Esophagus squamous epithelium (tissue), 5 donors: ENCODE measurements at places on chromosomes 11 and 22.
A peak's percentile ranks its signal among the peaks of the same experiment; 100 is the strongest.

DNA sequence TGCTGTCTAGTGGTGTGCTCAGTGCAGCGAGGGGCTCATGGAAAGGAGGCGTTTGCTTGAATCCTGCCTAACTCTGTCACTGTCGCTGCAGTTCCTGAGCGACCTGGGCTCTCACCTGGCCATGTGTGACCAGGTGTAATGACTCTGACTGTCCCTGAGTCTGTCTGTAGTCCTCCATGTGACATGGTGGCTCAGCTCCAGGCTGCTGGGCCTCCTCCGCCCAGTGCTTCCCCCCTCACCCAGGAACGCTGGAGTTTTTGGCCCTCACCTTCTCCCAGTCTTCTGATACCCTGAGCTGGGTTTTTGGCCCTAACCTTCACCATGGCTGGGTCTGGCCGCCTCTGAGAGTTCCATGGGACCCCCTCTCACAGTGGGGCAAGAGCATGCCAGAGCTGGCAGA lies 20.3 kb downstream of the MICALL1 start:
- H3K27me3 ChIP-seq: no peaks in the 10 kb centered on the region
- H3K27ac ChIP-seq: no peak overlapping the region
- DNase-seq: no peak

- no peak overlapping the region for H3K27ac ChIP-seq
- DNase-seq: no peak
- no peaks in the 10 kb centered on the region for H3K27me3 ChIP-seq
- H3K4me3 ChIP-seq: no peak overlapping the region
Observed at GRCh38 chr11:94028436-94028835, 7.3 kb downstream of the HEPHL1 start.

DNA sequence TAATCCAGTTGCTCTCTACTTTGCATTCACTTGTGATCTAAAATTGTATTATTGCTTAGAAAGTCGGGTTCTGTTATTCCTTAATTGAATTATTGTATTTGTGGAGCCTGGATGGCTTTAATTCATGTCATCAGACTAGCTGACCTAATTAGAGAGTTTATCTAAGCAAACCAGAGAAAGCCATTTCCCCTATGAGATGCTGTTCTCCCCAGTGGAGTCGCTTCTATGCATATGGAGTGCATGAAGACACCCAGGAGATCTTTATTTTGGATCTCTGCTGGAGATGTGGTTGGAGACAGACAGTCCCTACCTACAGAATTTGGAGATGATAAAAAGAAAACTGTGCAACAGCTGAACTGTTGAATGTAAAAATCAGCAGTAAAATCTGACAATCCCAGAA lies 45.2 kb upstream of the MYO18B start:
- H3K27ac ChIP-seq: no peak overlapping the region
- no peak for DNase-seq
- H3K36me3 ChIP-seq: no peaks in the 10 kb centered on the region

GRCh38 chr11:62889484-62890437 lies 9.1 kb downstream of the SLC3A2 start:
- H3K36me3 ChIP-seq: peaks cover 42% of the 10 kb centered on the region
- H3K4me1 ChIP-seq: peaks cover 59% of the 10 kb centered on the region
- no peak for DNase-seq
- H3K27me3 ChIP-seq: no peaks in the 10 kb centered on the region
- no peak overlapping the region for H3K4me3 ChIP-seq

GRCh38 chr22:30824096-30824495 lies 129.4 kb downstream of the OSBP2 start:
- no peak for DNase-seq
- no peak overlapping the region for H3K4me3 ChIP-seq
- H3K36me3 ChIP-seq: no peaks in the 10 kb centered on the region
- H3K4me1 ChIP-seq: no peaks in the 10 kb centered on the region
- no peaks in the 10 kb centered on the region for H3K27me3 ChIP-seq
- no peak overlapping the region for H3K27ac ChIP-seq

DNA sequence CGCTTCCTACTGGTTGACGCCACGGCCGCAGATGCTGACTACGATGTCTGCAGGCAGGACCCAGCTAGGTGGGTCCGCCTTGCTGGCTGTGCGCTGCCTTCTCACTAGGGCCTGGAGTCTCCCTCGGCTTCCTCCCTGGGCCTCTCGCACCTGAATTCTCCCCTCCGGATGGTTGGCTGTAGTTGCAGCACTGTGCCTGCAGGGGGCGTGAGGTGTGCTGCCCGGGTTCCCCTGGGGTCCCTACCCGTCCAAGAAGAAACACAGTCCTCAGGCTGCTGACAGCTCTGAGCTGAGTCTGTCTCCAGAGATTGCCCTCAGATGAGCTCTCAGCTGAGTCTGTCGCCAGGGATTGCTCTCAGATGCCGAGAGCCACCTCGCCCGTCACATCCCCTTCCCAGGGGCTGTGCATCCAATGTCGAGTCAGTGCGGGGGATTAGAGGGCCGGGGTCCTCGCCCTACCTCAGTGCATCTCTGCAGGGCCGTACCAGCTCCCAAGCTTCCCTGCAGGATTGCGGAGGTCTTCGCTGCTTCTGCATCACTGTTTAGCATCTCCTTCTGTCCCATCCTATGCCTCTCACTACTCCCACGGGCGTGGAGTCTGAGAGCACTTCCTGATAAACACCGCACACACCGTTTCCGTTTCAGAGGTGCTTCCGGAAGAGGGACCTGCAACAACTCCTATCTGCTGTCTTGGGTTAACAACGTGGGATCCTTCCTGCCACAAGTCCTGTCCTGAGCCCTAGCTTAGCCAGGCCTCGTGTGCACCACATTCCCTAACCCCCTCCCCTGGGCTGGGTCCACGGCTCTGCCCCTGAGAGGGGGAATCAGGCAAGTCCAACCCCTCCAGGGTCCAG lies 196.9 kb downstream of the CSNK2A3 start:
- H3K36me3 ChIP-seq: no peaks in the 10 kb centered on the region
- no peak overlapping the region for H3K27ac ChIP-seq
- no peaks in the 10 kb centered on the region for H3K4me1 ChIP-seq
- DNase-seq: no peak
- no peak overlapping the region for H3K4me3 ChIP-seq
- no peaks in the 10 kb centered on the region for H3K27me3 ChIP-seq

GRCh38 chr11:124832571-124832970 lies 32.4 kb upstream of the MSANTD2 start:
- H3K27me3 ChIP-seq: no peaks in the 10 kb centered on the region
- no peak overlapping the region for H3K4me3 ChIP-seq
- peaks cover 4% of the 10 kb centered on the region for H3K4me1 ChIP-seq
- no peaks in the 10 kb centered on the region for H3K36me3 ChIP-seq
- H3K27ac ChIP-seq: no peak overlapping the region

DNA sequence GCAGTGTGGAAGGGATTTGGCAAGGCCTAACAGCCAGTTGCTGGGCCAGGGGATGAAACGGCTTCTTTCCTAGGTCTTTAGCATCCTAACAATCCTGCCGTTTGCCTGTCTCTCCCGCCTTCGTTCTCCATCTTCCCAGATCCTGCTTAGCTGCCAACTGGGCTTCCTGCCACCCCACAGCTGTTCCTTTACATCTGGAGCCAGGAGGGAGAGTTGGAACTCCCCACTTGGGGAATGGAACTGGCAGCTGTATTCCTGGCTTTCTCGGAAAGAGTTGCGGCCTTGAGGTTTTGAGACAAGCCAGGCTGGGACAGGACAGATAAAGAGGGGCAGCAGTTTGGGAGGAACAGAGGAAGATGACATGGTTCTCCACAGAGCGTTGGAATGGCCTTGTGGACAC lies 59.6 kb downstream of the ST3GAL4 start:
- no peaks in the 10 kb centered on the region for H3K27me3 ChIP-seq
- peak overlapping the region; percentile 92 for H3K27ac ChIP-seq
- no peak overlapping the region for H3K4me3 ChIP-seq
- no peak for DNase-seq
- peaks cover 29% of the 10 kb centered on the region for H3K4me1 ChIP-seq
- peaks cover 19% of the 10 kb centered on the region for H3K36me3 ChIP-seq

DNA sequence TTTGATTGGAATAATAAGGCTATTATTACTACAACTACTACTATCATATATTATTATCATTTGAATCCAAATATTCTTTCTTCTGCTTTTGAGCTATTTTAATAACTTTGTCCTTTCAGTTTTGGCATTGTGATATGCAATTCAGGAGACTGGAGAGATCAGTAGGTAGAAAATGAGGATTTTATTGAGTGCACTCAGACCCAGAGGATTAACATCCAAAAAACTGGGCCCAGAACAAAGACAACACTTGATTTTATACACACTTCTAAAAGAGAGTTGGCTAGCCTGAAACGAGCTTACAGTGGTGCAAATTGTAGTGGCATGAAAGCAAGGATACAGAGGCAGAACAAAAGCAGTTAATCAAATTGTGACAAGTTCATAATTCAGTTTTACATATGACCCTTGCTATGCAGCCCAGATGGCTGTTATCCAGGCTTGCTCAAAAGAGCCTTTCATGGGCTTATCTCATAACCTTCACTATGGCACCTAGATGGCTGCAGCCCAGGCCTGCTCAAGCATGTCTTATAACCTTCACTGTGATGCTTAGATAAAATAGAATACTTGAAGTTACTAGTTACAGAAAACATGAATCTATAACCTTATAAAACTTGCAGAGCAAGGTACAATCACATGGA lies 796.3 kb upstream of the RAG2 start:
- H3K4me1 ChIP-seq: no peaks in the 10 kb centered on the region
- no peaks in the 10 kb centered on the region for H3K27me3 ChIP-seq
- H3K36me3 ChIP-seq: no peaks in the 10 kb centered on the region
- no peak overlapping the region for H3K4me3 ChIP-seq

DNA sequence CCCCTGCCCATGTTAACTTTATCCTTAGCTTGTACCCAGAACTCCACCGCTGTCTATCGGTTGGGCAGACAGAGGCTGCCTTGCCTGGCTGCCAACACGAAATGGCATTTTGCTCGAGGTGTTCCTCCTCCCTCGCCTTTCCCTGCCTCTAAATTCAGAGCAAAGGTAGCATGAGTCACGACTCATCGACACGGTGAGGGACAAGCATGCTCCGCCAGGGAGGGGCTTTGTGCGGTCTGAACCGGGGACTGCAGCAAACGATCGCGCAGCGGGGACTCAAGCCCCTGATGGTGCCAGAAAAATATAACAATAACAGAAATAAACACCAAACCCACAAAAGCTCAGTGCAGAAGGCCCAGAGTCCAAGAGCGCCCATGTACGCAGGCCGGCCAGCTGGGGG lies 52.3 kb downstream of the RTL6 start:
- H3K27me3 ChIP-seq: no peaks in the 10 kb centered on the region
- no peak overlapping the region for H3K4me3 ChIP-seq
- peaks cover 9% of the 10 kb centered on the region for H3K4me1 ChIP-seq
- no peaks in the 10 kb centered on the region for H3K36me3 ChIP-seq
- DNase-seq: no peak

DNA sequence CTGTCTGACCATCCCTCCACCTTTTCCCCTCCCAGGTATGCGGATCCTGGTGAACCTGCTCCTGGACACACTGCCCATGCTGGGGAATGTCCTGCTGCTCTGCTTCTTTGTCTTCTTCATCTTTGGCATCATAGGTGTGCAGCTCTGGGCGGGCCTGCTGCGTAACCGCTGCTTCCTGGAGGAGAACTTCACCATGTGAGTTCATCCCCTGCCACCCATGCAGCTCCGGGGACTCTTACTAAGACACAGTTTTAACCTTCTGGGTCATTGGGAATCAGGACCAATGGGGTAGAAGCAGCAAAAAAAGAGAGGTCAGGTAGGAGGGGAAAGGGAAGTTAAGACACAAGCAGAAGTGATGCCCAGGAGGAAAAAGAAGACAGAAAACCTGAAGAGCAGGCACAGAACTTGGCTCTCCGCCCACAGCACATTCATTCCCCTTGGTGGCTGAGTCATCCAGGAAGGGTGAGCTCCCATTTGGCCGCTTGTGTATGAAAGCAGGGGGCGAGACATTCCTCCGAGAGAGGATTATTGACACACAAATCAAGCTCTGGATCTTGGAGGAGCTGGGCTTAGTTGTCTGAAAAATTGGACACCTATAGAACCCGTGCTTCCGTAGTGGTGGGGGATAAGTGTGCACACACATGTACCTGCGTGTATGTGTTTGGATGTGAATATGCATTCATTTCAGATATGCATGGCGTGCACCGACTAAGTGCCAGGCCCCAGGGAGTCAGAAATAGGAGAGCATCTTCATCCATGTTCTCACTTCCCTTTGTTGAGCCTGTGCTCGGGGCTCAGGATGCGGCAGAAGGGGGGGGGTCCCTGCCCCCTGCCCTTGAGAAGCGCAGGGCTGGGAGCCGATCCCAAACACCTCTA lies 64.2 kb downstream of the CACNA1I start:
- H3K4me3 ChIP-seq: no peak overlapping the region
- no peak overlapping the region for H3K27ac ChIP-seq
- H3K4me1 ChIP-seq: no peaks in the 10 kb centered on the region
- no peak for DNase-seq
- no peaks in the 10 kb centered on the region for H3K36me3 ChIP-seq

DNA sequence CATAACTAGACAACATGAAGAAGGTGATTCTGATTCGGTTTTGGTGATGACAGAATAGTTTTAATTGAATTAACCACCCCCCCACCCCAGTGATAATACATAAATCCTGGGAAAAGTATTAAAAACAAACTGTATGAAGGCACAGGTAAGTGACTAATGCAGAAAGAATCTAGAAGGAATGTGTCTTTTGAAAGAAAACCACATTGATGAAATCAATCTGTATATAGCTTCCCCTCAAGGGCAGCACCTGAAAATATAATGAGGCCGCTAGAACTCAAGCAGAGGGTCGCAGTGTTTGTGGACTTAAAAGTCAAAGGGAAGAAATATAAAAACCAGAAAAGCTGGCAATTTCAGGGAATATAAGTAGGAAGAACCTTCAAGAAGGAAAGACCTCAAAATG lies 580.5 kb upstream of the CHORDC1 start:
- H3K4me3 ChIP-seq: no peak overlapping the region
- no peaks in the 10 kb centered on the region for H3K27me3 ChIP-seq
- H3K36me3 ChIP-seq: no peaks in the 10 kb centered on the region
- DNase-seq: no peak
- H3K4me1 ChIP-seq: no peaks in the 10 kb centered on the region

GRCh38 chr22:46418827-46419226 lies 83.3 kb downstream of the TRMU start:
- H3K4me1 ChIP-seq: no peaks in the 10 kb centered on the region
- no peak for DNase-seq
- H3K36me3 ChIP-seq: no peaks in the 10 kb centered on the region
- H3K27ac ChIP-seq: no peak overlapping the region
- H3K4me3 ChIP-seq: no peak overlapping the region

GRCh38 chr11:40867991-40868632 lies 591.3 kb downstream of the LRRC4C start:
- no peaks in the 10 kb centered on the region for H3K36me3 ChIP-seq
- H3K4me3 ChIP-seq: no peak overlapping the region
- no peaks in the 10 kb centered on the region for H3K4me1 ChIP-seq

- no peak for DNase-seq
- H3K36me3 ChIP-seq: peaks cover 19% of the 10 kb centered on the region
- H3K4me1 ChIP-seq: peaks cover 89% of the 10 kb centered on the region
- H3K4me3 ChIP-seq: peak overlapping the region; percentile 52
- peaks cover 36% of the 10 kb centered on the region for H3K27me3 ChIP-seq
Observed at GRCh38 chr11:119363081-119363850, 16.8 kb upstream of the MFRP start.

GRCh38 chr11:109000531-109000930 lies 335.7 kb downstream of the DDX10 start:
- H3K27ac ChIP-seq: no peak overlapping the region
- no peak overlapping the region for H3K4me3 ChIP-seq
- H3K4me1 ChIP-seq: no peaks in the 10 kb centered on the region
- H3K27me3 ChIP-seq: no peaks in the 10 kb centered on the region
- H3K36me3 ChIP-seq: no peaks in the 10 kb centered on the region
